ENCODE measurements at places on chromosomes 12 and 14.

DNA sequence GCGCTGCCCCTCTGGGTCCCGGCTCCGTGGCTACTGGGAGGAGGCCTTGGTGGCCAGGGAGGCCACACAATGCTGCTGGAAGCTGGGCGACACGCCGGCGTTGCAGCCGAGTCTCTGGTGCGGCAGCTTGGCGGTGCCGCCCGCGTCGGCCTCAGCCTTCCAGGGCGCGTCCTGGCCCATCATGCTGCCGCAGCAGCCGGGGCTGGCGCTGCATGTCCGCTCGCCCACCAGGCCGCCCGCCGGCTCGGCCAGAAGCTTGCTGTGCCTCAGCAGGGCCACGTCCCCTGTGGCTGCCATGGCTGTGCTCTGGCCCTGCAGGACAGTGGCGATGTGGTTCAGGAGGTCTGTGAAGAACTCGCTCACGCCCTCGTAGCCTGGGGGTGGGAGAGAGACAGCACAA, 18.6 kb downstream of the CHGA start:
- no peak for DNase-seq

- DNase-seq, result no peak
These were observed 14.6 kb downstream of the SPTB start for GRCh38 chr14:64865109-64865508.

GRCh38 chr12:56922031-56922430, 12.2 kb downstream of the SDR9C7 start:
- DNase-seq, result no peak

GRCh38 chr12:47767216-47767724, 5.8 kb upstream of the SLC48A1 start:
- no peak for DNase-seq

DNA sequence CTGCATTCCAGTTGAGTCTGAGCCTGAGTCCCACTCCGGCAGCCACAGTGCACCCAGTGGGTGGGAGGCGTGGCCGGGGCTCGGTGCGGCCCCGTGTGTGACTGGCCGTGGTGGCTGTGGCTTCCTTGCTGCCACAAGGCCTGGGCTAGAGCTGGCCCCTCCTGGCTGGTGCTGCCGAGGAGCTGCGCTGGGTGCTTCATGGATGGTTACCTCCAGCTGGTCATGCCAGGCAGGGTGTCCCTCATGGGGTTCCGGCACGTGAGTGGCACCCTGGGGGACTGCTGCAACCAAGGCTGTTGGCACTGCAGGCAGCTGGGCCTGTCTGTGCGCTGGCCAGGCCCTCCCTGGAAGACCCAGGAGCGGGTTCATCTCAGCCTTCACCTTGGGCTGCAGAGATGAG, 62.7 kb downstream of the KIF26A start:
- DNase-seq, result no peak

- no peak for DNase-seq
These were observed 880.9 kb downstream of the NRXN3 start for GRCh38 chr14:79050787-79051727.

GRCh38 chr14:62017651-62018230, 255.5 kb downstream of the SNAPC1 start:
- DNase-seq, result no peak
